NCI-H187 (cell line): ENCODE measurements at places on chromosomes 3 and 15.

DNA sequence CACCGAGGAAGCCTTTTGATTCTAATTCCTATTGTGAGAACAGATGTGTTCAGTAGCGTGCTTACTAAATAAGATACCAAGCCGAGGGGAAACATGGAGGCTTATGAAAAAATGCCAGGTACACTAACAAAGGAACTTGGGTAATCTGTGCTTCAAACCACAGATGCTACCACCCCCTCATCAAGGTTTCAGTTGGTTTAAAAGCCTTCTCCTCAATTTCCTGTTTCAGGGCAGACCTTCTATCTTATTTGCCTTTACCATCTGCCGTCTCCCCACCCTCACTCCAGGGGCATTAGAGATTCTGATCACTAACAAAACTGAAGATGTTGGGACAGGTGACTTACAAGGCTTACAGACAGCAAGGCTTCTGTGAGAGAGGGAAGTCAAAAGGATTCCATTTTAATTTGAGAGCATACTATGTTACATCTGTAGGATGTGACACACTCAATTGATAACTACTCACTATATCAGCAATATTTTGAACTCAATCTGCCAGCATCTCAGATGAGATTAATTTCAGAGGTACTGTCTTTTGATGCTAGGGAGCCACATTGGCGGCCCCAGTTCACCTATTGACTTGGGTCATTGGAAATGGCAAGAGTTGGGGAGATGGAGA lies 60.6 kb upstream of the PLCL2 start:
- no peak for DNase-seq

DNA sequence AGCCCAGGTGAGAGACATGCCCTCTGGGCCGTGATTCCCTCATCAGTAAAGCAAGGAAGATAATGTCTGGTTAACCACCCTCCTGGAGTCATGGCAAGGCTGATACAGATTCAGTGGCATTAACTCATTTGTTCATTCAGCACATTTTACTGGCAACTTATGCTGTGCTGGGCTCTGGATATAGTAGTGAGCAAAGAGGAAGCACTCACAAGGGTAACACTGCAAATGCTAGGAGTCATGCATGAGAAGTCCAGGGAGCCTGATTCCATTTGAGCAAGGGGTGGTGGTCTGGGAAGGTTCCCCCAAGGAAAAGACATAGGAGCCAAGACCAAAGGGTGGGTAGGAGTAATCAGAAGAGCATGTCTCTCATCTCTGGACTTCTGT lies 50.2 kb downstream of the SMAD3 start:
- DNase-seq: no peak

DNA sequence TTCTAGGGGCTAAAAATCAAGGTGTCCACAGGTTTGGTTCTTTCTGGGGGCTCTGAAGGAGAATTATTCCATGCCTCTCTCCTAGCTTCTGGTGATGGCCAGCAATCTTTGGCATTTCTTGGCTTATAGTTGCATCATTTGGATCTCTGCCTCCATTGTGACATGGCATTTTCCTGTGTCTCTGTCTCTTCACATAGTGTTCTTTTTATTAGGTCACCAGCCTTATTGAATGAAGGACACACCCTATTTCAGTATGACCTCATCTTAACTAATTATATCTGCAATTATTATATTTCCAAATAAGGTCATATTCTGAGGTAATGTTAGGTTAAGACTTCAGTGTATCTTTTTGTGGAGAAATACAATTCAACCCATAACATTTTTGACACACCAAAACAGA lies 3.2 kb upstream of the GBE1 start:
- no peak for DNase-seq

- no peak for DNase-seq
These were observed 55.7 kb downstream of the CORO2B start for GRCh38 chr15:68634531-68634930.

- DNase-seq: no peak
These were observed 63.6 kb downstream of the FAM81A start for GRCh38 chr15:59501597-59501996.

GRCh38 chr3:187286467-187287059 lies 5.0 kb downstream of the MASP1 start:
- DNase-seq: no peak

- no peak for DNase-seq
These were observed 169.7 kb upstream of the BFSP2 start for GRCh38 chr3:133230195-133230594.

DNA sequence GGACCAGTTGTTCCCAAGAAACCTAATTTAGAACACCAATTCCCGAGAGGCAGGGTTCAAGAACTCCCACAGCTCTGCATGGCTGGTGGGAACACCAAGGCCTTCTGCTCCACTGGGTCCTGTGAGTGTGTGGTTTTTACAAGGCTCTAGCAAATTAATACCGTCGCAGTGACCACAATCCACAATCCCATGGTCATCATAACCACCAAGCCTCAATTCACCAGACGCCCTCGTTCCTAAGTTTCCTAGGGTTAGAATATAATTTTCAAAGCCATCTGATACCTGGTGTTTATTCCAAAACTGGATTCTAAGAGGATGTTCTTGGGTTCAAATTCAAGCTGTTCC lies 114.9 kb upstream of the RPL32 start:
- DNase-seq: no peak

DNA sequence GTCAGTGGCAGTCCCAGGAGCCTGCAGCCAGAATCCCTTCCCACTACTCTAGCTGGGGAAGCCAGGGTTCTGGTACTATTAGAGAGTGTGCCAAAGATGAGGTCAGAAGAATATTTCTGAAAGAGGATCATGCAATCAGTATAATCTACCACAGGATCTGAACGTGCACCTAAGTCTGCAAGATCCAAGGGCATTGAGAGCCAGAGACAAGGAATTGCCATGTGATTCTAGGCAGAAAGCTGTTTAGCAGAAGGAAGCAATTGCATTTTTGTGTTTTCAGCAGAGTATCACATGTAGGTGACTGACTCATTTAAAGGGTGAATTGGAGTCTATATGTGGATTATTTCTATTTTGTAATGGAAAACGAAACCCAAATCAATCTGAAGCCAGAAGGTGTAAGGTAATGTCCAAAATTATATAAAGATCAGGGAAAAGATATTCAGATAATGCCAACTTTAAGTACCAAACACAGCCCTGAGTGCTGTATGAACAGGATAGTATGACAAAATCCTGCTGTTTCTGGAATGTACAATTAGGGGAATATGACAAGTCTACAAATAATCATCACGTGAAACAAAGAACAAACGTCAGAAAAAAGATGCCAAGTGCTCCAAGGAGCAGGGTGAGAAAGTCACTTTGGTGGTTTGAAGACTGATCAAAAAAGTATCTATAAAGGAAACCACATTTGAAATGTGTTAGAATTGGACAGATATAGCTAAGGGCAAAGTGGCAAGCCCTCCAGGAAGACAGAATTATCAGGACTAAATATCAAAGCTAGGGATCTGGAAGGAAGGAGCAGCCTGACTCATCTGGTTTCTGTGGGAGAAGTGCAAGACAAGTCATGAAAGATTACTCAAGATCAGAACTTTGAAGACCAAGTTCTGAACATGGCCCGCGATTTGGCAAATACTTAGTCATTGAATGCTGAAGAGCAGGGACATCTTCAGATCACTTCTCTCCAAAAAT lies 1036.6 kb downstream of the NTRK3 start:
- no peak for DNase-seq

GRCh38 chr3:156551746-156552145 lies 3.2 kb downstream of the SSR3 start:
- DNase-seq: no peak

DNA sequence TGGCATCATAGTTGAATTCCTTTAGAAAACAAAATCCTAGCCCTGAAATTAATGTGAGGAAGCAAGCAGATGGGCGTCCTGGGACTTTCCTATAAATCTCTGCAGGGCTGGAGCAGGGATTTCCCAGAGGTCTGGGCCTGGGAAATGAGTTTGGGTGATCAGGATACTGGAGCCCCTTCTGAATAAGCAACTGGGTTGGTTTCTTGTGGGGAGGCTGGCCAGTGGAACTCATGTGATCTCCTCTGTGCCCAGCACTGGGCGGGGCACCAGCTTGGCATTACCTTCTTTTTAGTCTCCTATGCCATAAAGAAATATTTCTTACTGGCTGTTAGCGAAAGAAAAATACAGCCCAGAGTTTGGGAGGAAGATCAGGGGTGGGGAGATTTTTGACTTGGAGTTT lies 1.7 kb downstream of the THSD4 start:
- no peak for DNase-seq

- DNase-seq: no peak
These were observed 466.0 kb upstream of the NR2F2 start for GRCh38 chr15:95864467-95864886.

- no peak for DNase-seq
These were observed 104.5 kb downstream of the LSAMP start for GRCh38 chr3:116340680-116341216.

DNA sequence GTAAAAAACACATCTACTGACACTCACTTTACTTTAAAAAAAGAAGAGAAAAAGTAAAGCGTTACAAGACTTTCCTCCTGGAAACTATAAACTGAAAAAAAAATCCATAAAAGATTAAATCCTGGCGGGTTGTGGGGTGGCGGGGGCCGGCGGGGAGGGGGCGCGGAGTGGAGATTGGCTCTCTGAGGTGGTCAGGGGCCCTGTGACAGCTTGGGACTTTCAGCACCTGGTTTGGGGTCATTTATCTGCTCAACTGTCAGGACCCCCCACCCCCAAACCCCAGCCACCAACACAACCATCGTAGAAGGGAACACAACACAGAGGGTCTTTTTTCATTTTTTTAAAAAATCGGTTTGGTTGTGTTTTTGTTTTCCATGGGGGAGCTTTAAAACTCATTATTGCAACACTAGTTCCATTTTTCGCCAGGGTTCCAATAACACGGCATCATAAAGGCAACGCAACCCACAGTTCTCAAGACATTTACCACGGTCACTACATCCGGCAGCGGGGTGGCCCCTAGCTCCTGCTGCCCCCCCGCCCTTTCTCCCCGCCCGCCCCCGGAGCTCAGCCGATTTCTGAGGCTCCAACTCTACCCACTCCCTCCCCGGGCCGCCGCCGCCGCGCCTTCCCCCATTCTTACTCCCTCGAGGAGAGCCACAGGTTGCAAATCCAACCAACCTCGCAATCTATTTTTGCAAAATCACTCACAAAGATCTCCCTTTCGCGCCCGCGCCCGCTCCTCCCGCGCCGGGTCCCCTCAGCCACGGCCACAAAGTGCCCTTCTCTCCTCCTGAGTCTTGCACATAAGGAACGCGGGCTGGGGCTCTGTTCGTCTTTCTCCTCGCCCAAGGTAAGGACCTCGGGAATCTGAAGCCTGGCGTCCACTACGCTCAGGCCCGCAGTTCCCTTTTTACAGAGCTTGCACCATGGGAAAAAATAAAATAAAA lies 1.8 kb downstream of the BCL6 start:
- peak; percentile 55 for DNase-seq

GRCh38 chr15:59306520-59307164 lies 66.0 kb downstream of the MYO1E start:
- no peak for DNase-seq

- DNase-seq: no peak
These were observed 81.5 kb upstream of the NTRK3 start for GRCh38 chr15:88337993-88338392.

DNA sequence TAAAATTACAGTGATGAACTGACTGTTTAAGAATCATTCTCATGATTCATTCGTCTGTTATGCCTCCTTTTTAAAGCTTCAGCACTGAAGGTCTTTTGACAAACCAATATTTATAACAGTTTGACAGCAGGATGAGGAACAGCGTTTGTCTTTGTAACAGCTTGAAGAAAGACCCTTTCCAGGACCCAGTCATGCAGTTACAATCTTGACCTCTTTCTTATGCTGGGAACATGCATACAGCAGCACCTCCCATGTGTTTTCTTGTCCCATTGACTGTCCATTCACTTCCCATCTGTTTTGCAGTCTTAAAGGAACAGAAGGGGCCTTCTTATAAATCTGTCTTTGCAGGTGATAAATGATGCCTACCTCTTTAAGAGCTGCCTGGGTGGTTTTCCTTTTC lies 87.2 kb downstream of the OPA1 start:
- DNase-seq: no peak

GRCh38 chr3:51778554-51778953 lies 483 bp downstream of the IQCF6 start:
- no peak for DNase-seq

DNA sequence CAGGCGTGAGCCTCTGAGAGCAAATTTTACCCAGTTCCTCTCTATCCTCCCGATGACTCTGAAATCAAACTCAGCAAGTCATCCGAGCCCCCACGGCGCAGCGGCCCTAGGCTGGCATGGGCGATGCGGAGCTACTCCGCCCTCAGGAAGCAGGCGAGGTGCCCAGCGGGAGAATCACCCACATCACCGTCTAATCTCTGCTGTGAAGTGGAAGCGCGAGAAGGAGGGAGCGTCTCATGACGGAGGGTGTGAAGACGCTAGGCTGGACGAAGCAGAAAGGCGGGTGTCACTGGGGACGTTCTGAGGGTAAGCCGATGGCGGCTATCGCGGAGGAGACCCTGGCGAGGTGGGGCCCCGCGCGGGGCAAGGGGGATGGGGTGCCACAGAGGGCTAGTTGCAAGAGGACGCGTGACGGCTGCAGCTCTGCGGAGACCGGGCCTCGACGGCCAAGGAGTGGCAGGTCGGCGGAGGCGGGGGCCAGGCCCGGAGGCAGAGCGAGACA lies 9.1 kb upstream of the GNAI2 start:
- peak; percentile 32 for DNase-seq

GRCh38 chr3:14962762-14963161 lies 15.4 kb downstream of the NR2C2 start:
- DNase-seq: no peak

GRCh38 chr3:56612146-56612545 lies 55.2 kb downstream of the CCDC66 start:
- no peak for DNase-seq

DNA sequence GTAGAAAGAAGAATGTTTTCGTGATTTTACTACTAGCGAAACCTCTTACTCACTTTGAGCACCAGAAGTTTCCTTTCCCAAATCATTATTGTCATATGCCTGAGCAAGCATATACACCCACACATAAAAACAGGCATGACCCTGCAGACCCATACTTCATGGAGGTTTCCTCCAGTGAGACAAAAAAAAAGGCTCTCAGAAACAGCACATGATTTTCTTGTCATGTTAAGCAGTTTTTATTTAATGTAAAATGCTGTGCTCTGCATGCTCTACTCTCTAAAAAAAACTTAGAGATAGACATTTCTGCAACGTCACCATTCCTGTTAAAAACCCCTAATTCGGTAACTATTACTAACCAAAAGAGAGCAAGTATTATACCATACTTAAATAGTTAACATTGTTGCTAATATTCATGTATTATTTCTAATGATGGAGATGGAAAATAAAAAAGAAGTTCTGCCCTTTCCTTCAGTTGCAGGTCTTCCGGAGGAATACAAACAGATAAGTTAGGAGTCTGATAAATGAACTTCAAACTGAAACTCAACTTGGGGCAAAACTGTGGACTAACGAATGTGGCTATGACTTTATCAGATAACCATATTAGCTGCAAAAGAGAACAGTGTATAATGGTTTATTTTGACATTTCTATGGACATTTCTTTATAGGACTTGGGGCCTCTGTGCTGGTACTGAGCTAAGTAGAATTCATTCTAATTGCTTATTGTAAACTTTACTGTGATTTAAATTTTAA lies 15.9 kb downstream of the CD200R1 start:
- DNase-seq: no peak

- no peak for DNase-seq
These were observed 699 bp upstream of the MESP1 start for GRCh38 chr15:89751748-89752147.

GRCh38 chr3:32381922-32382321 lies 9.7 kb upstream of the CMTM7 start:
- no peak for DNase-seq

GRCh38 chr3:156812521-156813335 lies 13.4 kb upstream of the LEKR1 start:
- DNase-seq: no peak
